ENCODE measurements at places on chromosomes 12 and 14. TPM values are rescaled to one million over a fixed set of nuclear protein-coding genes. Genes with fewer than 3 reads are reported as not detected.

The HCAR1 gene
- not detected for total RNA-seq

The CCNB1IP1 gene
- total RNA-seq: 35.3 TPM

- DNase-seq: peak; percentile 36
Observed at GRCh38 chr12:57614178-57614947, 3.1 kb downstream of the ARHGEF25 start.

DNA sequence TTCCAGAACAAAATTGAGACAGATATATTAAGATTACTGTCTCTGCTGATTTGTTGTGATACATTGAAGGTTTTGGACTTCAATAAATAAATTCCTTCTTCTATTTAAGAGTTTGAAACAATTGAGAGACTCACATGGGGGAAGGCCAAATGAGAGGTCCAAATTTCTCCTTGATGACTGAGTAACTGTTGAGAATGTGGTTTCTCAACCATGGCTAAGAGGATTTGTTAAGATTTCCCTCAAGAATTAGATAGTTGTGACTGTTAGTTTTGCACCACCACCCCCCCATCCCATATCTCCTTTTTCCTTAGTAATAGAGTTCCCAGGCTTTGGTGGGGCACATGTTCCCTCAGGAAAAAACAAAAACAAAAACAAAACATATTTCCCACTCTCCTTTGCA, 47.7 kb upstream of the IGF1 start:
- no peak for DNase-seq

- DNase-seq: no peak
Observed at GRCh38 chr14:62015945-62016344, 253.7 kb downstream of the SNAPC1 start.

DNA sequence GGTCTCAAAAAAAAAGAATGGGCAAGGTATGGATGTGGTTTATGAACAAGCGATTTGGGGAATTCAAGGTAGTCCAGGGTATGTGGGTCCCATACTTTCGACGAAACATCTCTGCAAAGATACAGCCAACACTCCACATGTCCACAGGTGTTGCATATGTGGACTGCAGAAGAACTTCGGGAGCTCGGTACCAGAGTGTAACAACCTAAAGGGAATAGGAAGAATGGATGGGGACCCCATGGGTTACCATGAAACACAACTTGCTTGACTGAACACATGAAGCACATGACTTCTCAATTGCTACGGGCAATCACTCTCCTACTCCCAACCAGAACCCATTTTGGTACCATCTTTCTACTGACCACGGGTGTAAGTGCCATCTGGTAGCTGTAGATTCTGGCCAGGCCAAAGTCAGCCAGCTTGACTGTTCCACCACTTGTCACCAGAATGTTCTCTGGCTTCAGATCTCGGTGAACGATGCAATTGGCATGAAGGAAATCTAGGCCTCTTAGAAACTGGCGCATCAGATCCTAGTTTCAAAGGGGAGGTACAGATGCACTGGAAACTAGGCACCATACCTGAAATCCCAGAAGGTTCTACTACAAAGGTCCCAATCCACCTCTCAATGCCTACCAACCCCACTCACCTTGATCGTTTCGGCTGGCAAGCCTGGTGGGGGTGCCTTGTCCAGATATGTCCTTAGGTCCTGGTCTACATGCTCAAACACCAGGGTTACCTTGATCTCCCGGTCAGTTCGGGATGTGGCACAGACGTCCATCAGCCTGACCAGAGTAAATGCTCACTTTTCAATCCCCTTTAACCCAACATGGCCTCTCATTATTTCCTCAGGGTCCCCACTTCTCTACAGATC, 1.3 kb downstream of the CDK4 start:
- no peak for DNase-seq

GRCh38 chr12:88242571-88242925, 100.4 kb downstream of the TMTC3 start:
- DNase-seq: no peak

GRCh38 chr14:66249544-66249943, 236.6 kb upstream of the CCDC196 start:
- DNase-seq: no peak

- no peak for DNase-seq
Observed at GRCh38 chr14:61472011-61472672, 150.8 kb downstream of the PRKCH start.

- no peak for DNase-seq
Observed at GRCh38 chr12:113398346-113399290, 5.1 kb downstream of the SDS start.

DNA sequence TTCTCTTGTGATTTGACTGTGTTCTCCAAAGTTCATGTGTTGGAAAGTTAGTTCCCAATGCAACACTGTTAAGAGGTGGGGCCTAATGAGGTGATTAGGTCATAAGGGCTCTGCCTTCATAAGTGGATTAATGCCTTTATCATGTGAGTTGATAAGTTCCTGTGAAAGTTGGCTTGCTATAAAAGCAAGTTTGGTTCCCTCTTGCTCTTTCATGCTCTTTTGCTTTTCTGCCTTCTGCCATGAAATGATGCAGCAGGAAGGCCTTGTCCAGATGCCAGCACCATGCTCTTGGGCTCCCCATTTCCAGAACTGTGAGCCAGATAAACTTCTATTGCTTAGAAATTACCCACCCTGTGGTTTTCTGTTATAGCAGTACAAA, 41.9 kb downstream of the SLC16A7 start:
- DNase-seq: no peak
